ENCODE measurements at places on chromosomes 13 and 19.

DNA sequence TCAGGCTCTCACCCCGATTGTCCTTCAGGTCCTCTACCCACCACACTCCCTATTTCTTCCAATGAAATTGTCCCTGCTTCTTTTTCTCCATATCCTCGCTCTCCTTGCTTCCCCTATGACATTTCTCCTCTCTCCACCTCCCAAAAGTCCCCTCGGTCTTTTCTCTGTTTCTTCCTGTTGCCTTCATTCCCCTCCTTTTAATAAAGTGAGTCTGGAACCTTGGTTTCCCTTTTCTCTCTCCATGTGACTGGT lies 676 bp upstream of the ZNF574 start:
- no peak for DNase-seq

GRCh38 chr13:54945973-54946372 lies 1917.4 kb downstream of the OLFM4 start:
- no peak for DNase-seq

DNA sequence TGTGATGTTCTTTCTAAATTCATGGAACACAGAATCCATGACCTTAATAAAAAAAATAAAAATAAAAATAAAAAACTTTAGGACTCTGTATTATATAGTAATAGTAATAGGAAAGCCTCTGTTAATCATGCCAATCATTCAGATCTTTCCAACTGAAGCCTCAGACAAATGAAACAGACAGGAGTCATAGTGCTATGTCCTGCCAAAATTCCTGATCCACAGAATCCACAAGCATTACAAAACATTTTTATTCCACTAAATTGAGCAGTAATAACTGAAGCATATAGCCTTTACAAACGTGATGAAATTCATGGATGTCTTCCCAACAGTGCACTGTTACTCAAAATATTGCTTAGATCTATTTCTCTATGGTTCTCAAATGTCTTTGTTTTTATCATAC lies 820.6 kb upstream of the PCDH9 start:
- no peak for DNase-seq

GRCh38 chr13:112861876-112862615 lies 107.0 kb upstream of the MCF2L start:
- DNase-seq: no peak

- peak; percentile 27 for DNase-seq
Measured at GRCh38 chr19:7852851-7853769, 21.1 kb downstream of the PRR36 start.

DNA sequence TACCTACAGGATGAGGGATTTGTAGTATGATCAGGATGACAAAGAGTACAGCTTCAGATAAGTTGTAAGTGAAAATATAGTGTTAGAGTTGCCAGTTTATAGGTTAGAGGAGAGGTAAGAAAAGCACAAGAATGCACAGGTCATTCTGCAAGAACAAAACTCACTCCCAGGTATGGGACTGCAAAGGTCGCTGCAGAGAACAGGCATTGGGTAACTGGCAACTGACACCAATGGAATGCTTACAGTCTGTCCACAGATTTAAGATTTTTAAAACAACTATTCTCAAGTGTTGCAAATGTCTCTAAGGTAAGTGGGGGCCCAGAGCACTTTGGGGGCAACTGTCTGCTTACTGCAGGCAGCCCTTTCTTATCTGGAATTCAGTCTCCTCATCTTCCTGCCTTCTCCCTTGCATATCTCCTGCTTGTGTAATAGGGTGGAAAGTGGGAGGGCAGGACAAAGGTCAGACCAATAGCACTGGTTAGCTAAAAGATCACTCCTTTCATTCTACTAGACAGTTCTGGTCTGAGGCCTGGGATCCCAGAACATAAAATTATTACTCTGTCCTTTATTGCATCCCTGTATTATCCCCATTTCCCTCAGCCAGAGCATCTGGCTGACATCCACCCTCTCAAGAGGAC lies 42.3 kb upstream of the ZNF726 start:
- DNase-seq: no peak

GRCh38 chr13:28171266-28171665 lies 32.9 kb downstream of the PAN3 start:
- no peak for DNase-seq

DNA sequence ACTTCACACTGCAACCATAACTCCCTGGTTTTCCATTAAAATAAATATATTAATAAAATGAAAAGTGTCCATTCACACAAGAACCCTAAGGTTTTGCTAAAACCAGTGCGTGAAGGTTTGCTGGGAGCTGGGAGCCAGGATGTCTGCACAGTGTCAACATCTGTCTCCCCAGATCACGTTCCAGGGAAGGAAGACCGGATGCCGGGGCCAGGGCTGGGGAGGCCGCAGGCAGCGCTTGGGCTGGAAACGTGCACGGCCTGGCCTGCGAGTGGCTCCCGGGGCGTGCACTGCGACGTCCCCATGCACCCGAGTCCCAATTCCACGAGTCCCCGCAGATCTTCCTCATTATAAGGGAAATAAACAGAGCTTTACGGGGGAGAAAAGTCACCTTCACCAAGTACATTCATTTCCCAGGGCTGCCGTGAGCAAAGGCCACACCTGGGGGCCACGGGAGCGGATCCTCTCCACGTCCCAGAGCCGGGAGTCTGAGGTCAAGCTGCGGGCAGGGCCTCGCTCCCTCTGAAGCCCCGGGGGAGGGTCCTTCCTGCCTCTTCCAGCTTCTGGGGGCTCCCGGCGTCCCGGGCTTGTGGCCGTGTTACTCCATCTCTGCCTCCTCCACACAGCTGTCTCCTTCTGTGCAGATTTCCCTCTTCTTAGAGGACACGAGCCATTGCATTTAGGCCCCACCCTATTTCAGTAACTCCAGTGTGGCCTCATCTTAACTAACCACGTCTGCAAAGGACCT lies 12.8 kb downstream of the SHC2 start:
- DNase-seq: no peak

DNA sequence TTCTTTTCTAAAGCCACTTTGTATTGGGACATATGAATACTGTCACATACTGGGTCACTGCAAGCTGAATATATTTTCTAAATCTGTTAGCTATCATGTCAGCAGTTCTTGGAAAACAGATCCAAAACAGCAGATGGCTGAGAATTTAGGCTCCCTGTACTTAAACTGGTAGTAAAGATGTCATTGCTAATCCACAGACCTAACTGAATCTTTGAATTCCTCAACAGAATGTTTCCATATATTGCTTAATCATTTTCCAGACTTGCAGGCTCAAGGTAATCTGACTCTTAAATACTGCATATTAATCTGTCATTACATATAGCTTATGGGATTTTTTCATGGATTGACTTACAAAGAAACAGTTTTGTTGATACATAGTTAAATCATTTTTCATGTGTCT lies 639.0 kb upstream of the KLHL1 start:
- DNase-seq: no peak

DNA sequence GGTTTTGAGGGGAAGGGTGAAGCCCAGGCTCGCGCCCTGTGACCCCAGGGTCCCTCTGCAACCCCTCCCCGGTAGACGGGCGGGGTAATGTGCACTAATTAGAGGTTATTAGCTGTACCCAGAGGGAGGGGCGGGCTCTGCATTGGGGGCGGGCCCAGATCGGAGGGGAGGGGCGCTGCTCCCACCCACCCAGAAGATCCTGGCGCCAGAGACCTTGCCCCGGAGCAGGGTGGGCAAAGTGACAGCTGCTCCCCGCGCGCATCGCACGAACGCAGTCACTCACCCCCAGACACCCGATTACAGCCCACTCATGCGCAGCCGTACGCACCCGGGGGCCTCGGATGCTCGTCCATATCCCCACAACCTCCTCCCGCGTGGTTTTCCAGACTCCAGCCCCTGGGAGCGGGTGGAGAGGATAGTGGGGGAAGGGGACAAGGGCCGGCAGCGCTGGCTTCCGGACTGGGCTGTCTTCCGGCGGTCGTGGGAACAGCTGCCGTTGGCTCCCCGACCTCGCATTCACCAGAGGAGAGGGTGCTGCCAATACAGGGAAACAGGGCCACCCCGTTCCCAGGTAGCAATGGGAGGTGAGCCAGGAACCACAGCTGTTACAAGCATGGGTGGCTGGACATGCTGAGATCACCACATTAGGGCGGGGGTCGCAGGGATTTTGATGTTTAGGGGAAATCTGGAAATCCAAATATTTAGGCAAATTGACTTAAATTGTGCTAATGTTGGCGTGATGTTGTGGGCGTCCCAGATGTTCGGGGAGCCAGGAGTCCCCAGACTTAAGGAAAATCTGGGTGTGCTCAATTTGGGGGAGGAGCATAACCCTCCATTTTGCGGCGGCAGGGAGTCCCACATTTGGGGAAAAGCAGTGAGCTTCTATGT lies 2.9 kb upstream of the HOOK2 start:
- DNase-seq: peak; percentile 36

- no peak for DNase-seq
Measured at GRCh38 chr13:99704390-99704789, 203.1 kb downstream of the TM9SF2 start.

DNA sequence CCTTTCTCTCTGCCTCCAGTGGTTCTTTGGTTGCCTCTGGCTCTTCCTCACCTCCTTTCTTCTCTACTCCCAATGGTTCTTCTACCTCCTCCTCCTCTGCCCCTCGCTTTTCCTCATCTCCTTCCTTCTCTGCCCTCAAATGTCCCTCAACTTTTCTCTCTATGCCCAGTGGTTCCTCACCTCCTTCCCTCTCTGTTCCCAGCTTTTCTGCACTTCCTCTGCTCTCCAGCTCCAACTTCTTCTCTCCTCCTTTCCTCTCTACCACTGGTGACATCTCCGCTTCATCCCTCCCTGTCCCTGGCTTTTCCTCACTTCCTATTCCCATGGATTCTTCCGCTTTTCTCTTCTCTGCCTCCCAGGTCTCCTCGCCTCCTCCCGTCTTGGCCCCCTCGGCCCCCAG lies 7.8 kb downstream of the PALM3 start:
- no peak for DNase-seq

DNA sequence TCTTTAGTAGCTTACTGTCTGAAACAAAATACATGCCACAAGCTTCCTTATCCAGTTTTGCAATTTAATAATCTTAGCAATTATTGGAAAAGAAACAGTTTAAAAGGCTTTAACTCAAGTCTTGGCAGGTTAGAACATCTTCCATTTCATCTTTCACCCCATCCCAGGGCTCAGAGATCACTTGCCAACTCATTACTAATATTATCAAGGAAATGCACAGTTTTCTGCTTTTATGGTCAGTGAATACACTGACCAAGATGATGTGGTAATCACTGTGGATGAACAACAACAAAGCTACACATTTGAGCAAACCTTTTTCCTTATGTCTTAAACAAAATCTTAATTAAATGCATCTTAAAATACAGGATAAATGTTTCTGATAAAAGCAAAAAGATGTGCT lies 48.0 kb upstream of the ITM2B start:
- DNase-seq: no peak

GRCh38 chr13:77002590-77003190 lies 10.8 kb downstream of the CLN5 start:
- DNase-seq: no peak

DNA sequence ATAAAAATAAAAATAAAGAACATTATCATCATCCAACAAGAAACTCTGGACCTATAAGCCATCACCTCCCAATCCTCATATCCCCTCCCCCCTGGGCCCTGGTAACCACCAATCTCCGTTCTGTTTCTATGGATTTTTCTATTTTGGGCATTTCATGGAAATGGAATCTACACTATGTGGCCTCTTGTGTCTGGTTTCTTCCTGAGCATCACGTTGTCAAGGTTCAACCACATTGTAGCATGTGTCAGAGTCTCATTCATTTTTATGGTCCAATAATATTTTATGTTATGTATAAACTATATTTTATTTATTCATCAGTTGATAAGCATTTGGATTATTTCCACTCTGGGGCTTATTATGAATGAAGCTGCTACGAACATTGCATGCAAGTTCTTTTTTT lies 26.9 kb downstream of the SULT2B1 start:
- DNase-seq: no peak

GRCh38 chr19:44903602-44904425 lies 1.8 kb upstream of the APOE start:
- DNase-seq: peak; percentile 13

GRCh38 chr13:44778761-44779484 lies 202.8 kb upstream of the TSC22D1 start:
- DNase-seq: no peak

- no peak for DNase-seq
Measured at GRCh38 chr13:25335856-25336255, 34.4 kb downstream of the NUP58 start.

Data from bone marrow (tissue), 2 donors.